GF-D8 (cell line): ENCODE measurements at places on chromosomes 16 and 17.

GRCh38 chr16:11057711-11058345 lies 113.5 kb downstream of the CLEC16A start:
- DNase-seq: no peak

GRCh38 chr16:50372611-50373344 lies 4.0 kb upstream of the BRD7 start:
- no peak for DNase-seq

DNA sequence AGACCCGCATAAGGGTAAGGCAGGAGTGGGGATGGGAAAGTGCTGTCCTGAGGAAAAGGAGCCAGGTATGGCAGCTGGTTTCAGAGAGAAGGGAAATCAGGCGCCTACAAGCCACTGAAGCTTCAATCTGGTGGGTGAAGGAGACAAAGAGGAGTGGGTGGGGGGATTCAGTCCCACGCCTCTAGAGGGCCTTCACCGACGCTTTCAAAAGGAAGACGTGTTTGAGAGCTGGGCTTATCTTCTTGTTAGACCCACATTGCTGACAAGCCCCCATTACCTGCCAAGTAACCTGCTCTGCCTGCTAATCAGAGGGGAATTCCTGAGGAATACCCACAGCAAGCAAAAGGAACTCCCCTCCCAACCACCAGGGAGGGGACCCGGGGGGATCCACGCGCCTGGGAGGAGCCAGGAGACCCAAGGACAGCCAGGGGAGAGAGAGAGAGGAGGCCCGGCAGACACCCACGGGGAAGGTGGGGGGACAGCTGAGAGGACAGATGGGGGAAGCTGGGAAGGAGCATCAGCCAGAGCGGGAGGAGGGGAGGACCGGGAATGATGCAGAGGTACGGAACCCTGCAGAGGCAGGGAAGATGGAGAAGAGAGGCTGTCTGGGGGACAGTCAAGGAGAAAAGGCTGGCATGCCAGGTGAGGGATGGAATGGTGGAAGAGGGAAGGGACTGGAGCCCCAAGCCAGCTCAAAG lies 1.0 kb downstream of the MTMR4 start:
- no peak for DNase-seq

- DNase-seq: no peak
These were observed 21.5 kb downstream of the METRNL start for GRCh38 chr17:83100853-83101391.

GRCh38 chr17:3167574-3167973 lies 29.7 kb upstream of the OR1A2 start:
- no peak for DNase-seq

GRCh38 chr17:41521574-41522261 lies 3.0 kb upstream of the KRT15 start:
- no peak for DNase-seq

- DNase-seq: no peak
These were observed 50.1 kb upstream of the MYH10 start for GRCh38 chr17:8680466-8681169.

DNA sequence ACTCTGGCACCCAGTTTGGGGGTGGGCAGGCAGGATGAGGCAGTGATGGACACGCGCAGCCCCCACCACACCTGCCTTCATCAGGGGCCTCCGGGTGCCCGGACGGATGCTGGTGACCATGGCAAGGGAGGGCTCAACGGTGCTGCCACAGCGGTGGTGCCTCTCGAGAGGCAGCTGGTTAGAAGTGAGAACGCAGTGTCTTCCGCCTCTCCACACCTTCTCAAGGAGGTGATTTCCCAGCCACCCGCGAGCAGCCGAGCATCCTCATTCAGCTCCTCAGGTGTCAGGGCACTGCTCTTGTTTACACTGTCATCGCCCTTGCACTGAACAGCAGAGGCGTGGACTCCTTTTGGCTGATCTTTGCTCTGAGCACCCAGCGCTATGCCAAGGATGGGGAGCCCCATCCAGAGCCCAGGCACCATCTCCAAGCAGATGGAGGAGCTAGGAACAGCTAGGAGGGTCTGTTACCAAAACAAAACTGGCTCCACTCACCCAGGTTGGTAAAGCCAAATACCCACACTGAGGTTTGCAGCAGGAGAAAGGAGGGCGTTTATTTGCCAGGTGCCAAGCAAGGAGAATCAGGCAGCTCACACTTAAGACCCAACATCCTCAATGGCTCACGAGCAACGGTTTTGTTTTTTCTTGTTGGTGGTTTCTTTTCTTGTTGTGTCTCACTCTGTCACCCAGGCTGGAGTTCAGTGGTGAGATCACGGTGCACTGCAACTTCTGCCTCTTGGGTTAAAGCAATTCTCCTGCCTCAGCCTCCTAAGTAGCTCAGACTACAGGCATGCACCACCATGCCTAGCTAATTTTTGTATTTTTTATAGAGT lies 174.3 kb upstream of the TNRC6C start:
- DNase-seq: no peak

DNA sequence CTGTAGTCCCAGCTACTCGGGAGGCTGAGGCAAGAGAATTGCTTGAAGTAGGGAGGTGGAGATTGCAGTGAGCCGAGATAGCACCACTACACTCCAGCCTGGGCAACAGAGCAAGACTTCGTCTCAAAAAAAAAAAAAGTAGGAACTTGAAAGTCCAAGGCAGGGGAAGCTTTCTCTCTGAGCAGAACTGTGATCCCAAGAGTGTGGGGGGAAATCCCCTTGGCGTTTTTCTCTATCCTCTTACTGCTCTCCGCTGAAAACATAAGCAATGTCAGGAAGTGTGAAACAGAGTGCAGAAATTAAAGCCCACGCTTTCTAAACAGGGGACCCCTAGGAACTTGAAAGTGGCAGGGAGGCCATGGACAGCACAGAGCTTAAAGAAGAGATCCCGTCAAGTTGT lies 9.8 kb upstream of the CMTM3 start:
- no peak for DNase-seq

DNA sequence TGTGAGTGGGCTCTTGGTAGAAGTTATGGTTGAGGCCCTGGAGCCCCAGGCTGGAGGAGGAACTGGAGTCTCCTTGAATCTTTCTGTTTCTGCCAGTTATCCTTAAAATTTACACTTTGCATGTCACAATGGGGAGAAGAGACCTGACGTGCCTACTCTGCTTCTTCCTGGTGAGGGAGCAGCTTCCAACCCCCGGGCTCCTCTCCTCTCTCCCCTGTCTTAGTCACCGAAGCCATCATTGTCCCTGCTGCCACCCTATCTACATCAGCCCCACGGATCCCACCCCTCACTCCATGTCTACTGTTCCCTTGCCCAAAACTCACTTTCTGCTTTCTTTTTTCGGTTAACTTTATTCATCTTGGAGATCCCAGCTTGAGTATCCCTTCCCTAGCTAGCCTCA lies 17.6 kb downstream of the DNAJA3 start:
- DNase-seq: no peak

GRCh38 chr17:21194703-21195102 lies 19.3 kb downstream of the TMEM11 start:
- no peak for DNase-seq

GRCh38 chr17:44854192-44854591 lies 6.5 kb downstream of the HIGD1B start:
- no peak for DNase-seq

- DNase-seq: no peak
These were observed 14.5 kb downstream of the SLC7A6OS start for GRCh38 chr16:68296291-68296690.

DNA sequence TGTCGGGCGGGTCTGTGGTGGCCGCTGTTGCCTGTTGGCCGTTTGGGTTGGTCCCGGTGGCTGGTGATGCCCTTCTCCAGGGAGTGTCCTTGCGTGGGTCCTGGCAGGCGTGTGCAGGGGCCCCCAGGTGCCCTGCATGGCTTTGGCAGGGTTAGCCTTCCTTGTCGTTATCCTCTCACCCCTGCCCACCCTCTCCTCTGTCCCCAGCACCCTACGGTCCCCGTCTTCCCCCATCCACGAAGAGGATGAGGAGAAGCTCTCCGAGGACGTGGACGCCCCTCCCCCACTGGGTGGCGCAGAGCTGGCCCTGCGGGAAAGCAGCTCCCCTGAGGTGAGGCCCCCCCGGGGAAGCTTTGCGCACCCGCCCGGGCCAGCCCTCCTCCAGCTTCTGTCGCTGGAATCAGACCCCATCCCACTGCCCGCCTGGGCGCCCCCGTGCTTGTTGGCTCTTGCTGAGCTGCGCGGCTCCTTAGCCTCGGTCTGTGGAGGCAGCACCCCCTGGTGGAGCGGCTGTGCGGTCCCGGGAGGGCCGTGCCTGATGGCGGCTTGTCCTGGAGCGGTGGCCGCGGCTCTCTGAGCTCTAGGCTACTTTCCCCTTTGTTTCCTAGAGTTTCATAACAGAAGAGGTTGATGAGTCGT lies 10.6 kb upstream of the NUDT16L1 start:
- DNase-seq: no peak

GRCh38 chr17:27628376-27628775 lies 2.6 kb upstream of the LGALS9 start:
- DNase-seq: no peak

DNA sequence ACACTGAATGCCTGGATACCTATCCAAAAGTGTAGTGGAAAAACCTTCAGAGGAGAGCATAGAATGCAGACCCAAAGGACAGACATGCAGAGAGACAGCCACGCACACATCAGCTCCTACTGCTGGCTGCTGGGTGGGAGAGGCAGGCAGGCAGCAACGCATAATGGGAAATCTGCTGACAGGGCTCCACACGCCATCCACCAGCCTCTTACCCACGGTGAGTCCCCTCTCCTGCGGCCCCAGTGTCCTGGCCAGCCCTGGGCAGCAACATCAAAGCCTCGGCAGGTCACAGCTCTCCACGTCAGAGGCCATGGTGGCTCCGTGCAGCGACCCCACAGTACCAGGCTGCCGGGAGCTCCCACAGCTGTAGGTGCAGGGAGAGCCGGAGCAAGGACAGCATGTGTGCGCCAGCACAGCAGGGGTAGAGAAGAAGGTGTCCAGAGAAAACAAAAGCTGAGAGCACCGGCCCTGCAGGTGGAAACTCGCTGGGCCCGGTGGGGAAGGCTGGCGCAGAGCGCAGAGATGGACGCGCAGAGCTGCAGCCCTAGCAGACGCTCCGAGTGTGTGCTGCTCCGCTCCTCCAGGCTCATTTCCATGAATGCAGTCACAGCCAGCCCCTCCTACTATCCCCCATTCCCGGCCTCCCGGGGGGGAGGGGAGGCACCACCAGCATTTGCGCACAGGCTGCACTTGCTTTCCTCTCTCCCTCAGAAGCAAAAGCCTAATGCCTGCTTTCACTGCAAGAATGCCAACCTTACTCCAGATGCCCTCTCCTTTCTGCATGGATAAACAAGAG lies 58.9 kb downstream of the CYTH1 start:
- DNase-seq: no peak

DNA sequence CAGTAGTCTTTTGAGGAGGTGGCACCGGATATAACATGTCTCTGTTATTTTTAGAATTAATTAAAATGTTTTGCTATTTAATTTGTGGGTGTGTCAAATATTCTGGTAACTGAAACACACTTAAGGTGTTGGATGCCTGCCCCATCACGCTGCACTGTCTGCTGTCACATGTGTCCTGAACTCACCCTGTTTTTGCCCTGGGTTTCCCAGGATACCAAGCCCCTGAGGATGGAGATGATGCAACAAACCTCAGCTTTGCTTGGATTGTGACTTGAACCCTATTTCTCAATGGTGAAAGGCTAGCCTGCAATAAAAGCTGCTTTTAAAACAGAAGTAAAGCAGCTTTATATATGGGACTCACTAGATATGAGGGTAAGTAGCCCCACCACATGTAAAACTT lies 11.5 kb upstream of the DUSP14 start:
- no peak for DNase-seq

DNA sequence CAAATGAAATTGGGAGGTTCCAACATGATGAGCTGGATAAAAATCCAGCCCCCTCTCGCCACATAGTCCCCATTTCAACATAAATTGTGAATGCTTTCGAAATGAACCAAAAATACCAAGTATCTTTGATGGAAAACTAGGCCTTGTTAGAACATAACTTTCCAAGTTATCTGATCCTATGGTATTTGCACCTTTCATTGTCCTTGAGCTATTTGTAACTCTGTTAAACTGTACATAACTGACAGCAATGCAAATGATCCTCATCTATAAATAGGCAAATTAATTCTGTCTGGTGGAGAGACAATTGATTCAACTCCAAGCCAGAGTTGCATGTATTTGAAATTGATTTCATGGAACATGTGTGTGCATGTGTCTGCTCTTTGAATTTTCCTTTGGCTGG lies 18.2 kb downstream of the CMTM4 start:
- DNase-seq: no peak

DNA sequence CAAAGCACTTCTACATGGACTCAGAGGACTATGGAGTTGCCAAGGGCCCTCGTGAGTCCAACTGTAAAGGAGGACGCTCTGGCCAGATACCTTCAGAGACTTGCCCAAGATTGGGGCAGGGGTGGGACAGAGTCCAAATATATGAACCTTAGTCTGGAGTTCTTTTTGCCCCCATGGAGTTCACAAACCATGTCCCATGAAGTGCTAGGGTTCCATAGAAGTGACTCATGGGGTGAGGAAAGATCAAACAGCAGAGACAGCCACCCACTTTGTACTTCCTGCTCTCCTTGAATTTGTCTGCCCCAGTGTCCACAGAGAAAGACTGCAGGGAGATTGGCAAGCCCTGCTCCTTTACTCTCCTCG lies 29.0 kb downstream of the SRL start:
- no peak for DNase-seq

- DNase-seq: no peak
These were observed 3.8 kb upstream of the XYLT1 start for GRCh38 chr16:17474572-17474971.

- no peak for DNase-seq
These were observed 2.0 kb upstream of the KRT24 start for GRCh38 chr17:40705584-40705983.

GRCh38 chr17:35775583-35775982 lies 14.9 kb downstream of the C17orf50 start:
- DNase-seq: no peak

DNA sequence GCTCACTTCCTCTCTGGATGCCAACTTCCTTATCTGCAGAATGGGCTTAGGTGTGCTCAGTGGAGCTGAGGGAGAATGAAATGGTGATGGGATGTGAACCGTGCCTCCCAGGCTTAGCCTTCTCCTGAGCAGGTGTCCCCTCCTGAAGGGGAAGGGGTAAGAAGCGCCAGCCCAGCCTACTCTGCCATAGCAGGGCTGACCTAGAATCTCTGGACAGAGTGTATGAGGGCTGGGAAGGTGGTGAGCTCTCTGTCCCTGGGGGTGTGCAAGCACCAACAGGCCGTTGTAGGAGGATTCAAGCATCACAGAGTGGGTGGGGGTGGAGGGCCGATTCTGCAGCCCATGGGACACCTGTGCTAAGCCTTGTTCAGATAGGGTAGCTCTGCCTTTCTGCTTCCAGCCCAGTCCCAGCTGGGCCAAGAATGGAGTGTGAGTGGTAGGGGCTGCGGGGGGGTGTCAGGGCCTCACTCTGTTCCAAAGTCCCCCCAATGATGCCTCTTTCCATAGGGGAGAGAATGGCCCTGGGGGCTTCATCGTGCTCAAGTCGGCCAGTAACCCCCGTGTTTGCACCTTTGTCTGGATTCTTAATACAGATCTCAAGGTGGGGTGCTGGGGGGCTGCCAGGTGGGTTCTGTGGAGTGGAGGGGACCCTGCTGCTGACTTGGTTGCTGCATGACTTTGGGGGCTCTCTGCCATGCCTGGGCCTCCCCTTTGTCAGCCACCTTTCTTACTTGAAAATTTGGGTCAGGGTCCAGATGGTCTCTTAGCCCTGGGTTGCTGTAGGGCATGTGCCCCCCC lies 3.2 kb upstream of the TCAP start:
- no peak for DNase-seq
